ENCODE measurements at places on chromosomes 11 and 22.

DNA sequence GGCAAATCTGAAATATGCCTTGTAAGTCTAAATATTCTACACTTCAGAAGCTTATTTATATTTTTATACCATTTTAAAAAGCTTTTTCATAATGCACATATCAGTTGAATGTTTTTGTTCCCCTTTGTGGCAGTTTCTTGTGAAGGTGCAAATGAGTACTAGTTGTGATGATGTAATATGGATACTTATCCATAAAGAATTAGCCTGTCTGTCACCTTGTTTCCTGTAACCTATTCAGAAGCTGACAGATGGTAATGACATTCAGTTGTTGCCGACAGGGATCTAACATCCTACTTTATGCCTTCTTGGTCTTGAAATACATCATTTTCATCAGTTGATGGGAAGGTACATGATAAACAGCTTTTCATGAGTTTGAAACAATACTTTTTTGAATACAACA, 2.9 kb downstream of the QSER1 start:
- DNase-seq, result no peak

GRCh38 chr11:1934335-1935155, 12.6 kb upstream of the MRPL23 start:
- no peak for DNase-seq

DNA sequence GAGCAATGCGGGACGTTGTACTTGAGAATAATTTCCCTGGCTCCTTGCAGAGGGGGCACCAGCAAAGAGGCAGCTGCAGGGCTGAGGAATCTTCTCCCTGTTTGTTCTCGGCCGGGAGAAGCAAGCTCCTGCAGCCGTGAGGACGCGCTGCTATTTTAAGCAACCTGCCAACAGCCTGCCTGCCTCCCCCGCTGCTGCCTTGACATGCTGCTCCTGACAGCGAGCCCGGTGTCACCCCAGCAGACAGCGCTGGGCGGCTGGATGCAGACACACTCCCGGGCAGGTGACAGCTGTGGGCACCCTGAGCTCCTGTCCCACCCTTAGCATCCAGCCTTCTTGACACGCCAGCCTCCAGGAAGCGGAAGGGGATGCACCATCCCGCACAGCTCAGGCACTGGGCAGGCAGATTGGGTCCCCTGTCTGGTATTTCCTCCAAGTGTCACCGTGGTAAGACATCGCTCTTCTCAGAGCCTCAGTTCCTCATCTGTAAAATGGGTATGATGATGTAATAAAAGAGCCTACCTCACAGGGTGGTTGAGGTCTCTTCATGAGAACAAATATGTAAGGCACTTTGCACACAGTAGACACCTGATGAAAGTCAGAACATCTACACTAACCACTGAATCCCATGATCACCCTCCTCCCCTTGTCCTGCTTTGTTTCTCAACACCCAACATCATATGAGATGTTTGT, 530.6 kb downstream of the MN1 start:
- no peak for DNase-seq

DNA sequence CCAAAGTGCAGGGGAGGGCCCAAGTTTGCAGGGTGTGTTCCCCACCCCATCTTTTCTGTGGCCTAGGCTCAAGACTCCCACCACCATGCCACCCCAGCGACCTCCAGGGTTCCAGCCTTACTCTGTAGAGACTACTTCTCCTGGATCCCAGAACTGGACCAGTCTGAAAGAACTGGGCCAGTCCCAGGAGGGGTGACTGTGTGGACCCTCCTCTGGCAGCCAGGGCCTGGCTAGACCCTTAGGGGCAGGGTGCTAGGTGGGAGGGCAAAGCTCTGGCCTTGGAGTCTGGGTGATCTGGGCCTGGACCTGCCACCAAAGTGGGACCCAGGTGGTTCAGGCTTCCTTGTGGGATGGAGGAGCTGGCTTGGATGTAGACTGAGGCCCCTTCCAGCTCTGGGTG, 41.8 kb upstream of the ACCSL start:
- DNase-seq, result no peak

DNA sequence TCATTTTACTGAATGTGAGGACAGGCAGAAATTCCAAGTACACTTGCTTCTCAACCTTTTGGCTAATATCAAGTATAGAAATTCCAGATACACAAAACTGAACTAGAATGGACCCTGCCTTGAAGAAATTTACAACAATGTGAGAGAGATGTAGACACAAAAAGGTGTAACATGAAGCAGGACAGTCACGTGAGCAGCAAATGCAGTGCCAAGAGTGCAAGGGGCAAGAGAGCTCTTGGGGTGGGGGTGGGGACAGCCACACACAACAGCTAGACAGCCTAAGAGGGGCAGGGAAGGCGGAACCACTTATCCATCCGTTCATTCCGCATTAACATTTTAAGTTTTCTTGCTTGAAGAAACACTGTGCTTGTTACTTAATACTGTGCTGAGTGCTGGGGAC, 28.9 kb downstream of the PLEKHA7 start:
- DNase-seq, result peak; percentile 48

GRCh38 chr11:20258376-20258895, 98.2 kb upstream of the DBX1 start:
- DNase-seq, result no peak

GRCh38 chr11:59807047-59807610, 3.4 kb downstream of the MRPL16 start:
- DNase-seq, result no peak

DNA sequence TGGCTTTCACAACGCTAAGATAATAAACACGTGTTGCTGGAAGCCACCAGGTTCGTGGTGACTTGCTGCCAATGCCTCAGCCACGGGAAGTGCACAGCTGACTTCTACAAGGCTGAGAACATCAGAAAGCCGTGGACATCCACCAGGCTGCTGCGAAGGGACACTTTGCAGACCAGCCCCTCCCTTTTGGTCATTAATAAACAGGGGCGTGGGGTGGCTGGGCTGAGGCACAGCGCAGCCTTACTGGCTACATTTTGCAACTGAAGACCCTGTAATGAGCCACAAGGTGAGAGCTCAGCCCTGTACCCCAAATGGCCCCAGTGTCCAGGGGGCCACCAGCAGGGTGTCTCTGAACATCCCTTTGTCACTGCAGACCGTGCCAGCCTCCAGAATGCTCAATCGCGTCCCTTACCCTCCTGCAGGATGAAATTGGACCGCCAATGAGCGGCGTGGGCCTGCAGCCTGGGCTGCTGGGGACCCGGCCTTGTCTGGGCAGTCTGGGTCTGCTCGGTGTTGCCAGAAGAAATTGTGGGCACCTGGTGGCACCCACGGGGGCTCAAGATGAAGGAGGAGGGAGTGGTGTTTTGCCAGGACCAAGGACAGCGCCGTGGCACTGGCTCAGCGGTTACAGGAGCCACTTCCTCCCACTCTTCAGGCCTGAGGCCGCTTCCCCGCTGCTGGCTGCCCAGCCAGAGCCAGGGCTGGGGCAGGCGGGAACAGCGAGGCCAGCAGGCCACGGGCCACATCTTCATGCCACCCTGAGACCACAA, 181.9 kb downstream of the CTTN start:
- DNase-seq, result peak; percentile 68

DNA sequence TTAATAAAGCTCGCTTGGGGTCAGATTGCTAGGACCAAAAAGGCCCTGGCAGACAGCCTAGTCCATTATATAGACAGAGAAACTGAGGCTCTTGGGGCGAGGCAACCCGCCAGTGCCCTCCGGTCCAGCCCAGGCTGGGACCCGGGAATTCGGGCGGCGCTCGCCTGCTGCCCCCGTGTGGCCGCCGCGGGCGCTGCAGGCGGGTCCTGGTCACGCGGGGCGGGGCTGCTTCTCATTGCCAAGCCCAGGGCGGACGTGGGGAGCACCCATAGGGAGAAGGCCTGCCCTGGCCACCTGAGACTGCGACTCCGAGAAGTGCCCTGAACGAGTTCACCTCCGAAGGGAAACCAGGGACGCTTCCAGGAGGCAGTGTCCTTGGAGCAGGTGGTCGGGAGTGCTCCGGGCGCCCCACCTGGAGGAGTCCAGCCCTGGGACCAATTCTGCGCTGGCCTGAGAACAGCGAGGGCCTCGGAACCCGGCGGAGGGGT, 36.0 kb upstream of the CSNK1E start:
- DNase-seq, result peak; percentile 70

DNA sequence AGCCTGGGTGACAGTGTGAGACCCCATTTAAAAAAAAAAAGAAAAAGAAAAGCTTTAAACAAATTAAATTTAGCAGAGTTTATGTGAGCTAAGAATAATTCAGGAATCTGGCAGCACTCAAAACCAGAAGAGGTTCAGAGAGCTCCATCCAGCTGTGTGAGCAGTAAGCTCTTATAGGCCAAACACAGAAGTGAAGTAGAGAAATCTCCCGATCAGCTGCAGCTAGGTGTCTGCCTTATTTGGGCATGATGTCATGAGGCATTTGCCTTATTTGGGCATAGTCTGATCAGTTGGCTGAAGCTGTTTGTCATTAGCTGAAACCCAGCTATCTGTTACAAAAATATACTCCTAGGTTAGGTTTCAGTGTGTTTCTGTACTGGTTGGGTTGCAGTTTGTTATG, 8.2 kb downstream of the MS4A15 start:
- peak; percentile 35 for DNase-seq

- DNase-seq, result no peak
These were observed 5.9 kb upstream of the FCHSD2 start for GRCh38 chr11:73147771-73148681.

- no peak for DNase-seq
These were observed 367.4 kb upstream of the FAT3 start for GRCh38 chr11:91857179-91857578.

DNA sequence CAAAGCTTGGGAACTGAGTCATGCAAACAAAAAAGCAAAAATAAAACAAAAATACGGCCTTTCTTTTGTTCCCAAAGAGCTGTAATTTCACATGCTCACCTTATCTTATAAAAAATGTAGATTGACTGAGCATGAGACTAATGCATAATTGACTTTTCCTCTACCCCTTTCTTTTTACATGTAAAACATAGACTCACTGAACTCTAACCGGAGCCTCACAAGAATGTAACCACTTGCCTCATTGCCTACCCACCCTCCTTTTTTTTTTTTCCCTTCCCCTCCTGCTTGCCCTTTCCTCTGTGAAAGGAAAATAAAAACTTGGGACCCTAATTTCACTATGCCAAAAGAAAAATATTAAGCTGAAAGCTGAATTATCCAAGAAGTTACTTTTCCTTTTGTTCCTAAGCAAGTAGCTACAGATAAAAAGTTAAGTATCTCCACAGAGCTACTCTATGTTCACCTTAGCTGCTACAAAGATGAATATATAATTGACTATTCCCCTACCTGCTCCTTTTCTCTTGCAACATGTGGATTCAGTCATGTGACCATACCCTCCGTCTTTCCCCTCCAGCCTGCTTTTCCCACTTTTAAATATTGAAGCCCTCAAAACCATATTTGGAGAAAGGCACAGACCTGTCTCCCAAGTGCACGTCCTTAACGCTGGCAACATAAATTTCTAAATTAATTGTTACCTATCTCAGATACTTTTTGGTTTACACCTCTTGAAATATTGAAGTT, 39.6 kb upstream of the WEE1 start:
- no peak for DNase-seq

DNA sequence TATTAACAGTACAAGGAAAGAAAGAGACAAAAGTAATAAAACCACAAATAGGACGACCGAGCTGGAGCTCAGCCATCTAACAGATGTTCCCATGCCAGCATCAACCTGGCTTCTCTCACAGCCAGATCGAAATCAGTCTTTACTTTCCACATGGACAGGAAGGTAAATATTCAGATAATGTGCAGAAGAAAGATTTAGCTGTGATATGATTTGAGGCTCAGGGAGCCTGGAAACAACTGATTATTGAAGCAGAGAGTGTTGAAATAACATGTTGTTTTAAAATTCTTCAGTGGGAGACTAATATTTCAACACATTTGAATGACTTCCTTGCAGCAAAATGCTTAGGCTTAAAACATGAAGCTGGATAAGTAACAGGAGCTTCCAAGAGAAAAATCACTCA, 546.8 kb downstream of the ETS1 start:
- DNase-seq, result no peak

GRCh38 chr11:29002816-29003215, 894.6 kb downstream of the METTL15 start:
- DNase-seq, result no peak

DNA sequence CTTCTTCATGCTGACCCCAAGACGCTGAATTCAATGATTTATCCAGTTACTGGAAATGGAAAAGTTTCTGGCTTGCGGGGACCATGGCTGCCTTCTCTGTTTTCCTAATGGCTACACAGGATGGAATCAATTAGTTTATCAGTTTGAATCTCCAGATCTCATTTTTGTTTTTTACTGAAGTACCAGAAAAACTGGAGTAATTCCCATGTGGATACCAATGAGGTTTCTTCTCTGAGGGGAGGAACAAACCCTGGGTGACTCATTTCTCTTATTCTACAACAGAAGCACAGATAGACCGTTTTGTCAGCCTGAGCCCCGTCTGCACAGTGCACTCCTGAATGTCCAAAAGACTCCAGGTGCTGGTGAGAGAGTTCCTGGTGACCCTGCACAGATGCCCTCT, 3.4 kb downstream of the ZNF195 start:
- DNase-seq, result no peak

DNA sequence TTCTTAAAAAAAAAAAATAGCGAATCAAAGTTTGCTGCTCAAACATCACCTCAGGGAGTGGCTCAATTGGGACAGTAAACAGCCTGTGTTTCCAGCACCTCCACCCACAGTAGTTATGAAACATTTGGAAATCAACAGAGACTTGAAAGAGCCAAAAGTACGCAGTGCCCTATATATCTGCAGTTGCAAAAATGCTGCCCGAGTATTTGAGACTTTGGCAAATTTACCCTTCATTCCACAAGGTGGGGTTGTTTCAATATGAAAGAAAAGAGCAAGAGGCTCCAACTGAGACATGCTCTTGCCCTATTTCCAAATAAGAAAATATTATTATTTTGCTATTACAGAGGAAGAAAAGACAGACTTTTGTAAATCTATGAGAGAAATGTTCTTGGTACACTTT, 851.1 kb upstream of the RAG2 start:
- peak; percentile 9 for DNase-seq

DNA sequence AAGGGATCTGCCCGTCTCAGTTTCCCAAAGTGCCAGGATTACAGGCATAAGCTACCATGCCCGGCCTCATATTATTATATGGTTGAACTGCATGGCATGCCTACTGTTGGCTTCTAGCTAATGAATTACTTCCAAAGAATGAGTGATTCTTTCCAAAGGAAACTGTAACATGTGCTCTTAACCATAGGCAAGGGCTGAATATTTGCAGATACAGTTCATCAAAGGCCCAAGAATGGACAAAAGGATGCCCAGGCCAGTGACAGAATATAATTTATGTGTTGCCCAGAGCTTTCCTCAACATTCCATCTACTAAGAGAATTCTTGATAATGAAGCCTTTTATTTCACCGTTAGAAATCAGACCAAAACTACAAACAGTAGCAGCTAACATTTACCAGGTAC, 27.0 kb upstream of the CCDC89 start:
- no peak for DNase-seq

GRCh38 chr22:32801537-32802236, at the start of gene TIMP3:
TIMP3 (plus strand) TSS chr22:32801705; CDS start chr22:32802002, 297 bp downstream.
- peak; percentile 39 for DNase-seq

DNA sequence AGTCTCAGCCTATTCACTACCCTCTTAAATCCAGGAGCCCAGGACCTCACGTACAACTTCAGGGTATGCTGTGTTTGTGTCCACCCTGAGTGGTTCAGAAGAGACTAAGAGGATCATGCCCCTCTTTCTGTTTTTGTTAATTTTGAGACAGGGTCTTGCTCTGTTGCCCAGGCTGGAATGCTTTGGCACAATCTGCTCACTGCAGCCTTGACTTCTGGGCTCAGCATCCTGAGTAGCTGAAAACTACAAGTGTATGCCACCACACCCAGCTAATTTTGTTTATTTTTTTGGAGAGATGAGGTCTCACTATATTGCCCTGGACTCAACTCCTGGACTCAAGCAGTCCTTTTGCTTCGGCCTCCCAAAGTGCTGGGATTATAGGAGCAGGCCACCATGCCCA, 118.5 kb downstream of the NAT10 start:
- DNase-seq, result no peak

- DNase-seq, result no peak
These were observed 114.5 kb downstream of the MAML2 start for GRCh38 chr11:96228473-96228891.
